Vein endothelial cell (primary cell): ENCODE measurements at places on chromosomes 13 and 19. TPM values are rescaled to one million over a fixed set of nuclear protein-coding genes. Genes with fewer than 3 reads are reported as not detected.

SBK3 gene
- total RNA-seq, result under 0.01 and 0.10 TPM in 2 replicates

ACER1 gene
- total RNA-seq, result not detected in 2 replicates

AP2S1 gene
- total RNA-seq, result 177 and 192 TPM in 2 replicates

TRIP10 gene
- total RNA-seq, result 50.4 and 66.3 TPM in 2 replicates

LRRC8E gene
- 1.1 and 1.3 TPM in 2 replicates for total RNA-seq

MADCAM1 gene
- under 0.01 and 0.10 TPM in 2 replicates for total RNA-seq

PRX gene
- total RNA-seq, result 1.2 and 1.3 TPM in 2 replicates

FUT1 gene
- total RNA-seq, result 6.5 and 8.5 TPM in 2 replicates

RFXAP gene
- total RNA-seq, result 2.3 TPM in 2 replicates

NAXD gene
- 14.7 TPM in 2 replicates for total RNA-seq

FCAR gene
- total RNA-seq, result not detected in 2 replicates

FGF22 gene
- total RNA-seq, result not detected in 2 replicates

KDELR1 gene
- 104 and 127 TPM in 2 replicates for total RNA-seq

JSRP1 gene
- not detected in 2 replicates for total RNA-seq

ZSCAN4 gene
- under 0.01 and 0.10 TPM in 2 replicates for total RNA-seq

LGALS7B gene
- total RNA-seq, result not detected in 2 replicates

TSKS gene
- total RNA-seq, result not detected in 2 replicates

ADM5 gene
- 0.98 and 1.9 TPM in 2 replicates for total RNA-seq
